ENCODE measurements at places on chromosomes 16 and 17.

DNA sequence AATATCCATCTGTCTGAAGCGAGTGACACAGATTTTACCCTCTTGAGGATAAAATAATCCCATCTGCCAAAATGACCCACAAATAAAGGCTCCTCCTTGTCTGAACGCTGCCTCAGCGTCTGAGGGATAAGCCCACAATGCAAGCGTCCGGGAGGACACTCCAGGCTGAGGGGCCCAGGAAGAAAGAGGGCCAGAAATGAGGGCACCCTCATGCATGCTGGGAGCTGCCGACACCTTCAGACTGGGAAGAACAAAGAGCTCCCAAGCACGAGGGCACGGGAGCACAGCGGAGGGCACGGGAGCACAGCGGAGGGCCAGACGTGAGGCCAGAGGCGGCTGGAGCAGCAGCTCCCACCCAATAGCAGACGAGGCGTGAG, 126.9 kb downstream of the ZNF778 start:
- no peak for DNase-seq

- no peak for DNase-seq
Measured at GRCh38 chr17:60730273-60730672, 52.6 kb downstream of the BCAS3 start.

DNA sequence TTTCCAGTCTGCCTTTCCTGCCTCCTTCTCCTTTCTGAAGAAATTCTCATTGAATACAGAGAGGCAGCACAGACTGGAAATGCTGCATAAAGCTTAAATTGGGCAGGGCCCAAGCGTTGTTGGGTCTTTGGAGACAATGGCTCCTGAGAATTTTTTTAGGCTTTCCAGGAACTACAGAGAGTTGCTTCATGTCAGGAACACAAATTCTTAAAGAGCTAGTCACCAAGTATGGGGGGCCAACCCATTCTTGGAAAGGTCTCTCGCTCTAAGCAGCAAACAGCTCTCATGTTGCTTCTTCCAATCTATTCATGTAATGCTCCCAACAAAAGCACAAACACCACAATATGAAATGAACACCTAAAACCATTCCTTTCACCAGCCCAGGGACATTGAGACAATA, 6.9 kb downstream of the HNF1B start:
- no peak for DNase-seq

- DNase-seq, result no peak
Measured at GRCh38 chr17:37220607-37220953, 155.2 kb upstream of the C17orf78 start.

GRCh38 chr16:56824331-56824730, 40.7 kb upstream of the SLC12A3 start:
- DNase-seq, result no peak
